ENCODE measurements at places on chromosomes 11 and 22. TPM values are rescaled to one million over a fixed set of nuclear protein-coding genes. Genes with fewer than 3 reads are reported as not detected.

- DNase-seq = no peak
Measured at GRCh38 chr22:22021162-22021750, 38.7 kb upstream of the TOP3B start.

PHLDA2 gene
- total RNA-seq = 1.2 TPM

GRCh38 chr11:10632483-10632882, 61.1 kb downstream of the IRAG1 start:
- DNase-seq = no peak

NTM gene
- 1.2 TPM for total RNA-seq

DNA sequence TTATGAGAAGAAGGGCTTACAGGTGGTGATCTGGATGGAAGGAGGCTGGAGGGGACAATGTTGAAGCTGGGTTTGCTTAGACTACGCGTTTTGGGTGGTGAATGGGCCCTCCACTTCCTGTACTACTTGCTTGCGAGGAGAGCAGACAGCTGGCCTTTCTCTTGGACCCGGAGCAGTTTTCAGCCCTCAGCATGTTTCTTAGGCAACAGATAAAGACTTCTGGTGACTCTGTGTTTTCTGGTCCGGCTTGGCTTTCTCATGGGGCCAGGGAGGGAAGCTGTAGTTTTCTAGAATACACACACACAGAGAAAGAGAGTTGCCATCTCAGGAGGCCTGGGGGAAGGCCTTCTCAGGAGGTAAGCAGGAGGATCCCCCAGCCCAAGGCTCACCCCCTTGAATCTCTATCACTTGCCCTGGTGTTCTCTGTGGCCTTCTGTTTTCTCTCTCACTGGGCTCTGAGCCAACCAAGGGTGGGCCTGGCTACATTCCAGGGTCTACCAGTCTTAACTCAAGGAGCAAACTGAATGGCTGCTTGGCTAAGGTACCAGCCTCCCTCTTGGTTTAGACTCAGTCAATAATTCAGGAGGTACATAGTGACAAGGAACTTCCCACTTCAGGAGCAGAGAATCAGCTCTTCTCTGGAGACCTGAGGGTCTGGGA, 2.4 kb downstream of the CCS start:
- no peak for DNase-seq

FCHSD2 gene
- total RNA-seq = 19.7 TPM

- no peak for DNase-seq
Measured at GRCh38 chr11:92277871-92278270, 53.3 kb downstream of the FAT3 start.

- DNase-seq = no peak
Measured at GRCh38 chr11:59761993-59762392, 6.8 kb downstream of the STX3 start.

OR52I2 gene
- total RNA-seq = 0.49 TPM

DNA sequence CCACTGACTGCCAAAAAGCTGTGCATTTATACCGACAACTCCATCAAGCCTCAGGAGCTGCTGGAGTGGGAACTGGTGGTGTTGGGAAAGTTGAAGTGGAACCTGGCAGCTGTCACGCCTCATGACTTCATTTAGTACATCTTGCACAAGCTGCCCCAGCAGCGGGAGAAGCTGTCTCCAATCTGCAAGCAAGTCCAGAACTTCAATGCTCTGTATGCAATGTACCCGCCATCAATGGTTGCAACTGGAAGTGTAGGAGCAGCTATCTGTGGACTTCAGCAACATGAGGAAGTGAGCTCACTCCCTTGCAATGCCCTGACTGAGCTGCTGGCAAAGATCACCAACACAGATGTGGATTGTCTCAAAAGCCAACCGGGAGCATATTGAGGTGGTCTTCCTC, at the start of gene SLC22A25:
SLC22A25 (minus strand) TSS at position 67 of the 400 bp plus-strand sequence. CDS start 13,947 bp downstream, outside the sequence.
- no peak for DNase-seq

DNA sequence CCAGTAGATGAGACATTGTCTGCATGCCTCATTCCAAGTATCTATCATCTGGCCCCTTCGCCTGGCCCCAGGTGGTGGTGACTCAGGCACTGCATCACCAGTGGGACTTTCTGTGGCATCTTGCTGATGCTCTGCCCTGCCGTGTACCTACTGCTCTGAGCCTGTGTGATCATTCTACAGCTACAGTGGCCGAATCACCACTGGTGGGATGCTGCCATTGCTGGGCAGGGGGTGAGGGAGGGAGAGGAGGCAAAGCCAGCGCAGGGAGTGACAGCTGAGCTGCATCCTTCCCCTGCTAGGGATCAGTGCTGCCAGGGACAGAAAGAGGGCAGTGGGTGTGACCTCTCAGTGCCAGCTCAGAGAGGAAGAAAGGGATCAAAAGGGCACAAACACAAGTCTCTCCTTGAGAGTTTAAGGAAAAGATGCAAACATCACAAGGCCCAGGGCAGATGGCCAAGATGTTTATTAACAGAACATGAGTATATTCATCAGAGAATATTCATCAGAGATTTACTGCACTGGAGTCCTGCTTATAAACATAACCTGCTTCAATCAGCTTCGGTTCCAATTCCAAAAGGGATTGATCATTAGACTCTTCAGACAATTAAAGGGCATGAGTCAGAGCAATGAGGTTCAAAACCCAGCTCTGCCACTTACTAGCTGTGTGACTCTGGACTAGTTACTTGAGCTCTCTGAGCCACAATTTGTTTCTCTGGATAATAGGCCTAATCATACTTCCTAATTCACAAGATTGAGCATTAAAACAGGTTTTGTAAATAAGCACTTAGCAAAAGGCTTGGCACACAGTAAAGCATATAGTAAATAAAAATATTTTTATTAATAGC, 109.8 kb downstream of the NAT10 start:
- no peak for DNase-seq

CASP1 gene
- not detected for total RNA-seq

NRGN gene
- total RNA-seq = 28.9 TPM
